ENCODE measurements at places on chromosomes 16 and 17.

DNA sequence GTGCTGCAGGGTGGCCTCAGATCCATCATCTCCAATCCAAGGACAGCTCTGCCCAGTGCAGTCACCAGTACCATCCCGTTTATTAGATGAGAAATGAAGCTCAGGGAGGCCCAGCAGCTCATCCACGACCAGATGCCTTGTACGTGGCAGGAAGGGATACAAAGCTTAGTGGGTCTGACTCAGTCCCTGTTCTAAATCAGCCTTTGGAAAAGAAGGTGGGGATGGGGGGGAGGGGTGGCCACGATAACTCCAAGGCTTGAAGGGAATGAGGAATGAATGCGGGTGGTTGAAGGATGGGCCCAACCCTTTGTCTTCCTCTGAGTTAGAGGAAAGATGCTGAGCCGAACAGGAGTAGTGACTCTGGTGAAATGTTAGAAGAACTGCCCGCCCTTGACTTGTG lies 25.8 kb downstream of the LLGL2 start:
- no peak for DNase-seq

DNA sequence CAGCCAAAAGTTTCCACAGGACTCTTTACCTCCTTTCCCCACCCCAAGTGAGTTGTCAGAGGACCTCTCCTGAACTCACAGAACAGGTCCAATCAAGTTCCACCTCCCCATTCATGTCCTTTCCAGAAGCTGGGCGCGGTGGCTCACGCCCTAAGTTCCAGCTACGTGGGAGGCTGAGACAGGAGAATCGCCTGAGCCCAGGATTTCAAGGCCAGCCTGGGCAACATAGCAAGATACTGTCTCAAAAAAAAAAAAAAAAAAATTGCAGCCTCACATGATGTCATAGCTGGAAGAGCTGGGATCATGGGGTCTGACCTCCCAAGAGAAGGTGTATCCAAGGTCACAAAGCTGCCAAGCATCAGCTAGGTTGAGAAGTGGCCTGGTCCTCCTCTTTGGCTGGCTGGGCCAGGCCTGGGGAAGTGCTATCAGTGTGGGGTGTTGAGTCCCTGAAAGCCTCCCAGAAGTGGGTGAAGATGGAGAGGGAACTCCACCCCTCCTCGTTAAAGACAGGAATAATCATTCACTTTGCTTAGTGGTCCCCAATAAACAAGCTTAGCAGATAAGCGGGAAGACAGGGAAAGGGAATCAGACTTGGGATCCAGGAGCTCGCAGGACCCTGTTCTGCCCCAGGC lies 5.5 kb upstream of the MNT start:
- DNase-seq = no peak

DNA sequence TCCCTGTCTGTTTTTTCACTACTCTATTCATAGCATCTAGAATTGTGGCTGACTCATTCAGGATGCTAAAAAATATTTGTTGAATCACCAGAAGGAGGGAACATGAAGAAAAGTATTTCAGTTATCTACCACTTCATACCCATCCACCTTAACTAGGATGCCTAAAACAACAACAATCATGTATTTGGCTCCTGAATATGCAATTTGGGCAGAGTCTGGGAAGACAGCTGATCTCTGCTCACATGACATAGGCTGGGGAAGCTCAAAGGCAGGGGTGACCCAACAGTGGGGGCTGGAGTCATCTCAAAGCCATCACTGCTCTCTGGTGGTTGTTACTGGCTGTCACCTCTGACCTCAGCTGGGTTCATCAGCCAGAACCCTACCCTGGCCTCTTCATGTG lies 80.1 kb upstream of the RPL38 start:
- no peak for DNase-seq

GRCh38 chr17:66387392-66387981 lies 85.1 kb downstream of the PRKCA start:
- DNase-seq = no peak

DNA sequence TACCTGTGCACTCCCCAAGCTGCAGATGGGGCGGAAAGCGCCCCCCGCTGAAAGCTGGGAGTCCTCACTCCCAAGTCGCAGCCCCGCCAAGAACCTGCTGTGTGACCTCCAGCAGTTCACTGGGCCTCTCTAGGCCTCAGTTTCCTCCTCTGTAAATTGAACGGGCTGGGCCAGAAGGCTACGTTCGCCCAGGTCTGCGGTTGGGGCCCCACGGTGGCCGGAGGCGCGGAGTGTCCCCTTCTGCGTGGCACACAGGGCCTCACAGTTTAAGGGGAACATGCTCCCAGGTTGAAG lies 628 bp downstream of the GALK1 start:
- DNase-seq = no peak

DNA sequence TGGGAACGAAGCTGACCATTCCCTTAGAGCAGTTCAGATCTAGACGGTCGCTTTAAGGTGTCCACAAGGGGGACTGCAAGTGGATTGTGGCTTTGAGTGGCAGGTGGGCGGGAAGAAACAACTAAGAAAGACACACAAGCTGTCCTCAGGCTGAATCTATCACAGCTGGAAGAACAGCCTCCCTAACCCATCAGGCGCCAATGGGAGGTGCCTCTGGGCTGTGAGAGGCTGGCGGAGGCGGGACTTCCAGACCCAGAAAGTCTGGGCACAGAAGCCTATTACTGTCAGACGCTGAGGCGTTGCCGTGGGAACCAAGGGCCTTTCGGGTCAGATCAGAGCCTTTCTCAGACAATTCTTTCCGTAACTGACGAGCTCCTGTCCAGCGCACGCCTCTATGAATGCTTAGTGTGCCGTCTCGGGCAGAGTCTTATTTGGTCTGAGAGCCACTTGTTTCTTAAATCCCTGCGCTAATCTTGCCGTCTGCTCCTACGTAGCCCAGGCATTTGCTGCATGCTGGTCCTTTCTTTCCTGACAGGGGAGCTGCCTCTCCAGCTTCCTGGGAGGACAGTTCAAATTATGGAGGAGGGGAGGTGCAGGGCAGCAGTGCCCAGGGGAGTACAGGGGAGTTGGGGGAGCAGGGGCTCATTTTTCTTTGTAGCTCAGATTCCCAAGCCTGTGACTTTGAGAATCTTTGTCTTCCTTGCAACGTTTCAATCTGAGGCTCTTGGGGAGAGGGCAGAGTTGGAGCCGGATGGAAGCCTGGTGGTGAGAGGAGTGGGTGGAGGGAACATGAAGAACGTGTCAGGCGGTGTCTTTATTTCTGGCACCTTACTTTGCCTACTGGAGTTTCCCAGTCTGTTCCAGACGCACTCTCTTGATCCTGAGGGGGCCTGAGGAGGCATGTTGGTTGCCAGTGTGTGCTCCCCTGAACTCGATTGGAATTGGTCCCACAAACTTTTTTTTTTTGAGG lies 618.7 kb downstream of the KCNJ18 start:
- peak; percentile 41 for DNase-seq

- no peak for DNase-seq
Observed at GRCh38 chr17:9958586-9959281, 53.7 kb upstream of the RCVRN start.

GRCh38 chr16:78929841-78930240 lies 670.7 kb downstream of the MAF start:
- DNase-seq = no peak

DNA sequence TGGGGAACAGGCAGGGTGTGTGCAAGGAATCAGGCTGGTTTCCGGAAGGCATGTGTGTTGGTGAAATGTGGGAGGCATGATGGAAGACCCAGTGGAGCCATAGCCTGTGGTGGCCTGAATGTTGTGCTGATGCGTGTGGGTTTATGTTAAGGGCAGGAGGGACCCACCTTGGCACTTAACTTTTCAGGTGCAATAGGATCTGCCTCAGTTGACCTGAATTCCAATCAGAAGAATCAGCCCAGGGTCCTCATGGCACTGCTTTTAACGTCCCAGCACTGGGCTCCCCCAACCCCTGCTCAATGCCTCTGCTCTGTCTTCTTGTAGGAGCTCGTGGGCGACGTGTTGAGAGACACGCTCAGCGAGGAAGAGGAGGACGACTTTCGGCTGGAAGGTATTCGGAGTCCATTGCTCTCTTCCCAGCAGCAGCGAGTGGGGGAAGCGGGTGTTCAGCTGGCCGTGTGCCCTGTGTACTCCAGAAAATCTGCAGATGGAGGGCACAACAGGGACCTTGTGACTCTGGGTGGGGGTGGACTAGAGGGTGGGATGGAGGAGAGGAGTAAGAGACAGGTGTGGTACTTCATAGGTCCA lies 59.9 kb downstream of the NKD1 start:
- DNase-seq = no peak

DNA sequence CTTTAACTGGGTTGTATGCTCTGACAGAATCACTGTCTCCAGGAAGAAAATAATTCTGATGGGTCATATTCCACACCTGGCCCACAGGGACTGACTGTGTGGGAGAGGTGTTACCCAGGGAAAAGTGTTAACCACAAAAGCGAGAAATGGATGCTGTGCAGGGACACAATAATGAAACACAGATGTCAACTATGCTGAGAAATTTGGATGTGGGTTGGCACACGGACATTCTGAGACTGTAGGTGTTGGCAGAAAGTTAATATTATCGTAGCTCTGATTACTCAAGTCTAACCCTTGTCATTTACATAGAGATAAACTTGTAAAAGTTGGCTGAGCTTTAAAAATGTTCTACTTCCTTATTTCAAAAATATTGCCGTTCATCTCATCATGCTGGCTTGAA lies 19.6 kb downstream of the TMC5 start:
- DNase-seq = no peak

DNA sequence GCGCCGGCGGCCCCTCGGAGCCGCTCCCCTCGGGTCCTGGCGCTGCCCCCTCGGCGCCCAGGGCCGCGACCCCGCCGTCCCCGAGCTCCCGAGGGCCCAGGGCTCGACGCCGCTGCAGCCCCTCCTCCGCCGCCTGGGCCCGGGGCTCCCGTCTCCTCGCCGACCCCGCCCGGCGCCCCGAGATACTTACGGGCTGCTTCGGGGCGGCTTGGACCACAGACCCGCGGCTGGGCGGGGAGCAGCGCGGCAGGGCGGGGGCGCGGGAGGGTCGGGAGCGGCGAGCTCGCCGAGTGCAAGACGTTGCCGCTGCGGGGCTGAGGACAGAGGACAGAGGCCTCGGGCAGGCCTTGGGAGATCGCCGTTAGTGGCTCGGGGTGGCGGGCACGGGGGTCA lies 290 bp downstream of the TOB1 start:
- DNase-seq = no peak

DNA sequence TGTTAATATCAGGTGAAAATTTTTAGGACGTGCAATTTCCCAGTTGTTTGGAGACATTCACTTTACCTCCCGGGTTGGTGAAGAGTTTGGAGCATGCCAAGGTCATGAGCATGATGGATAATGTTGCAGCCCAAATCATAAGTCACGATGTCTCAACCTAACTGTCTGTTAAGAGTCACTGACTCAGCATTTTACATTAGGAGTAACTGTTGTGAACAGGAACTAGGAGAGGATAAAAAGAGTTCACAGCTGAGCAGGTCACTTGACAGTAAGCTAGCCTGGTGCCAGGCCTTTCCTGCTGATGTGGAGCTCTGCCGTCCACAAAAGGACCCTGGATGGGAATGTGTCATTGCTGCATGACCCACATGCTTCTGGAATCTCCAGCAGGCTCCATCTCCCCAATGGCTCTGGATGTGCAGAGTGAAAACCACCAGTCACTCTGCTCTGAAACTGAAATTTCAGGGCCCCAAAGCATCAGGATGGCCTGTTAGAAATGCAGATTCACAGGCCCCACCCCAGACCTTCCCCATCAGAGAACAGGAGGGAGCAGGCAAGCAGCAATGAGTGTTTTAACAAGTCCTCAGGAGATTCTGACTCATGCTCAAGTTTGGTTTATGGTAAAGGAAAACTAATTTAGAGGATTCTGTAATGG lies 371.6 kb upstream of the MAF start:
- no peak for DNase-seq

GRCh38 chr17:39641883-39642282 lies 4.9 kb downstream of the STARD3 start:
- no peak for DNase-seq

DNA sequence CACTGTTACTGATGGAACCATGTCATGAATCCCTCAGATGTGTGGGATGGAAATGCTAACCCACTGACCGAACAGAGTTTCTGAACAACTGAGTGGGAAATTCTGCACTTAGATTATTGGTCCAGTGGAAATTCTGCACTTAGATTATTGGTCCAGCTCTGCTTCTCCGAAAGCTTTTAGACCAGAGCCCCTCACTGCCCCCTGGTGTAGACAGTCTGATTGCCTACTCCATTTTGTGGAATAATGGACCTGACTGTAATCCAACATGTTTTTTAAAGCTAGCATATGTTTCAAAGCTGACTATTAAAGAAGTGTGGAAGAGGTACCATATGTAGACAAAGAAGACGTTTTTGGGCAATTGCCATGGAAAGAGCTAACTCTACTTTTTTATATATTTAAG lies 50.3 kb upstream of the TBX2 start:
- DNase-seq = no peak

GRCh38 chr17:41777574-41778188 lies 8.8 kb downstream of the JUP start:
- DNase-seq = peak; percentile 37

GRCh38 chr17:19386051-19386929 lies 700 bp downstream of the MFAP4 start:
- no peak for DNase-seq

DNA sequence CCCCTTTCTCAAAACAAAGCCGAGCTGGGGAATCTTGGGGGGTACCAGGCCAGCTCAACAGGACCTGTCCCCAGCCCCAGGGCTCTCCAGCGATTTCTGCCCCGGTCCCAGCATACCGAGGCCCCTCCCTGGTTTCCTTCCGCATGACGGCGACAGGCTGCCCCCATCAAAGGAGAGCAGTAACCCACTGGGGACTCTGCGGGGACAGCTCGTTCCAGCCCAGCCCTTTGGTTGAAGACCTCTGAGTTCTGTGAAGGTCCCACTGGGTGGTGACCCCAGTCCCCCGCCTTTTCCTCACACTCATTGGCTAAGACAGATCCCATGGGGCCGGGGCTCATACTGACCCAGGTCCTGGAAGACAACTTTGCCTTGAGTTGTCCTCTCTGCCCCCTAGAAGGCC lies 4.1 kb downstream of the SMTNL2 start:
- no peak for DNase-seq

DNA sequence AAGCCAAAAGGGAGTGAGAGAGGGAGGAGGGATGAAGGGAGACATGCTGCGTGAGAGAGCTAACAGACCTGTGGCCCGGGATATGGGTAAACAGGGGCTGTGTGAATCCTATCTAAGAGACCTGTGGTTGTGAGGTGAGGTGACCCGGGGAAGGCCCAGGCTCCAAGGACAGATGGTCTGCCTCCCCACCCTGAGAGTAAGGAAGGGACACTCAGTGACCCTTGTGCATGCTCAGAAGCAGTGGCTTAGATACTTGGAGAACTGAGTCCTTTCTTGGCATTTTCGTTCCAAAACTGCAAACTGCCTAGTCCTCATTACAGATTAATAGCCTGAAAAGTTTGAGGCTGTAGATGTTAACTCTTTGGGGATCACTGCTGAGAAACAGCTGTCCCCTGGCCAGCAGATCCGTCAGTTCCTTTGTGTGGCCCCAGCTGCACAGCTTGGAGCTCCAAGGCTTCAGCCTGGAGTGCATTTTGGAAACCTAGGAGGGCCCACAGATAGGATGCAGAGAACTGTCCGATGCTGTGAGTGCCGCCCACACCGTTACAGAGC lies 121.6 kb downstream of the SMG6 start:
- DNase-seq = no peak

GRCh38 chr16:84091460-84091859 lies 25.3 kb downstream of the MBTPS1 start:
- DNase-seq = peak; percentile 97
